ENCODE measurements at places on chromosomes 2 and 18. TPM values are rescaled to one million over a fixed set of nuclear protein-coding genes. Genes with fewer than 3 reads are reported as not detected.

- DNase-seq: no peak
Measured at GRCh38 chr2:176291335-176291734, 22.1 kb downstream of the MTX2 start.

- no peak for DNase-seq
Measured at GRCh38 chr2:51108794-51109193, 76.9 kb upstream of the NRXN1 start.

DNA sequence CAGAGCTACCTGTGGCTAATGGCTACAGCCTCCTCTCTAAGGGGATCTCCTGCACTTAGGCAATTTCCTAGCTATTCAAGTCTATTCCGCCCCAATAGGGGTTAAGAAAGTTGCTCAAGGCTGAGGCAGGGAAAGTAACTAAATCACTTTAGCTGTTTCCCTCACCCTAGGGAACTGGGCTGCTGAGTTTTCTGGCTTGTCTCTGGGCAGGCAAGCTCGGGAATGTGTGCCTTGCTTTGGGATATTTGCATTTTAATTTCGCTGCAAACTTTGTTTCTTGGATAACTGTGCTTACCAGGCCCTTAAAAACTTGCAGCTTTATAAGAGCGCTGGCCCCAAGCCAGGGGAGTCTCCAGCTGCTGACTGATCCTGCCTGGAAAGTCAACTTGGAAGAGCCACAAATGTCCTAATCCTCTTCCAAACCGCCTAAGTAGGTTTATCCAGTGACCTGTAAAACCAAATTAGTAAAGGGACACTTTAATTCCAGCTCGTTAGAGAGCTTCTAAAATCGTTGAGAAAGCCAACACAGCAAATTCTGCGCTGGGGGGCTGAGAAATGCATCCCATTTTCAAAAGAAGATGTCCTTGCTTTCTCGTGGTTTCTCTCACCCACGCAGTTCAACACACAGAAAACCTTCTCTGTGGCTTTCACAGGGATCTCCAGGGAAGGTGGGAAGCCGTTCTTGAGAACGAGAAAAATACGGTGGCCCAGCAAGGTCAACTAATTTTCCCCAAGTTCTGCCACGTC, 59.5 kb upstream of the SP3 start:
- no peak for DNase-seq

DNA sequence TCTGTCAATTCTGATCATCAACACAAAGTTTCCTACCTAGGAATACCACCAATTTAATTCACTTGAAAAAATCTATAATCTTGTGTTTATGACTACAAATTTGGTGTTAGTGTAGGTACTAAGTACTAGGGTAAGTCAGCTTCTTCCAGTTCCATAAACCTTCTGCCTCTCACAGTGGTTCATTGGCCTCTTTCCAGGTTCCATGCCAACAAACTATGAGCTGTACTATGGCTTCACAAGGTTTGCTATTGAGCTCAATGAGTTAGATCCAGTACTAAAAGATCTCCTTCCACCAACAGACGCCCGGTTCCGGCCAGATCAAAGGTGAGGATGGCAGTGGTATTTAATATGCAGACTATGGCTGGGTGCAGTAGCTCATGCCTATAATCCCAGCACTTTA, 58.8 kb downstream of the PRKRA start:
- no peak for DNase-seq

DNA sequence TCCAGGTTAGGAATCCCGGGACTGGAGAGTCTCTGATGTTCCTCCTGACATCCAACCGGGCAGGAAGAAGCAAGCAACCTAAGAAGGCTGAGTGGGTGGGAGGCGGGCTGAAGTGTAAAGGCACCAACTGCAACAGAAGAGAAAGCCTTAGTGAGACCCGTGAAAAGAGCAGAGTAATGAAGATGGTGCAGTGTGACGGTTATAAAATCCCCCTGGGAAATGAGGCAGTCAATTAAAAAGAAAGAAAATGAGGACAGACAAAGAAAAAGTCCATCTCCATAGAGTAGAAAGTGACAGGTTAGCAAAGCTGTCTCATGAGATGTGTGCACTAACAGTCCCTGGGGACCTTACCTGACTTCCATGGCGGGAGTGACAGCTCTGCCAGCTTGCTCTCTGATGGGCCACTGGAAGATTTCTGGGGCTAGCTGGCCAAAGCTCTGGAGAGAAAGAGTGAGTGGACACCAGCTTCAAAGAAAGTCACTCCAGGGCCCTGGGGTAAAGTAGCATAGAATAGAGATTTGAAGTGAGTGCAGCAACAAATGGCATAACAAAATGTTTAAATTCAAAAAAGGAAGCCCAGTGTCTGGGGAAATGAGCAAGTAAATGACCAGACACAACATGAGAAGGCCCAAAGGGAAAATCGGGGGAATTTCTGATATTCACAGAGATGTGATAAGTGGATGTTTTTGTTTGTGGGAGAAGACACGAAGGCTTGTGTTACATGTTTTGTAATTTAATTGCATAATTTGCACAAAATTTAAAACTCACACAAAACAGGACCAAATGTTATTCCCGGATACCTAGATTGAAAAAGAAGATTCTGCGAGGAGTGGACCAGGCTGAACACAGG, 44.1 kb upstream of the IGFBP2 start:
- no peak for DNase-seq

GRCh38 chr2:145593280-145593679, 1073.4 kb upstream of the ZEB2 start:
- DNase-seq: no peak

Gene ALPG
- not detected for total RNA-seq

Gene GAL3ST2
- not detected for total RNA-seq

GRCh38 chr2:215466097-215466909, 30.4 kb upstream of the FN1 start:
- DNase-seq: no peak

GRCh38 chr2:61658841-61659780, 121.0 kb upstream of the XPO1 start:
- peak; percentile 55 for DNase-seq

GRCh38 chr2:150389447-150389846, 98.0 kb downstream of the RND3 start:
- no peak for DNase-seq

Gene ERBB4
- 0.04 TPM for total RNA-seq

Gene SCYGR4
- total RNA-seq: not detected

Gene CROCC2
- total RNA-seq: not detected

DNA sequence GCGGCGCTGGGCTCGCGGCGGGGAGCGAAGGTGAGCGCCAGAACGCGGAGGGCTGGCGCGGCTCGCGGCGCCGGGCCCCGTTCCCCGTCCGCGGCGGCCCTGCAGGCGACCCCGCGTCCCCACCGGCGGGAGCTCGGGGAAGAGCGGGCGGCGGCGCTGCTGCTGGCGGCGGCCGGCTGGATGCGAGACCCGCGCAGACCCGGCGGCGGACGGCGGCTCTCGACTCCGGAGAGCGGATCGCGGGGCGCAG, 213 bp downstream of the DOK6 start:
- DNase-seq: no peak

- no peak for DNase-seq
Measured at GRCh38 chr2:3594493-3595281, at the start of gene COLEC11. Gene COLEC11 (plus strand): TSS chr2:3595112. CDS start chr2:3604341, 9,229 bp downstream.

Gene GPC1
- 25.7 TPM for total RNA-seq

DNA sequence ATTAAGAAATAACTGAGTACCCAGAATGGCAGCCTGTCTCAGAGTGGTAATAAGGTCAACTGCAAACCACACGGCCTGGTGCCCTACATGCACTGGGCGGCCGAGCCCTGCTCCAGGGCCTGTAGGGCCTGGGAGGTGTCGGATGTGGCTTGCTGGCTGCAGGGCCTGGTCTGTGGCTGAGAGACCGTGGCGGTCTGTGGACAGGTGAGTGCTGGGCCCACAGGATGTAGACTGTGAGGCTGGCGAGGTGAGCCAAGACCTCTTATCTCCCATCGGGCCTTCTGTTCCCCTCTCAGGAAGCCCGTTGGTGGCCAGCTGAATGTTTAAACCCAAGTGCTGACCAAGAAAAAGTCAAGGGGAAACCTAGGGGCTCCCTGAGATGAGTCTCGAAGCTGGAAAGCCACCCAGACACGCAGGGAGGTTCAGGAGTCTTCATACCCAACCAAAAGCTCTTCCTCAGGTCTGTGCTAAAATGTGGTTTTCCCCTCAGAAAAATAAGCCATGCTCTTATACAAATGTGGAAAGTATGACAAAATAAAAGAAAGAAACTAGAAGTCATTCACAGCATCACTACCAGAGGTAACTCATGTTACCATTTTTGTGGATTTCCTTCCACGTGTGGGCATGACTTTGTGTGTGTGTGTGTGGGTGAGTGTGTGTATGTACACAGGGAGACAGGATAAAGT, 47.7 kb upstream of the CTDP1 start:
- DNase-seq: no peak

Gene CXXC1
- 25.3 TPM for total RNA-seq

Gene FAP
- total RNA-seq: 3.3 TPM

DNA sequence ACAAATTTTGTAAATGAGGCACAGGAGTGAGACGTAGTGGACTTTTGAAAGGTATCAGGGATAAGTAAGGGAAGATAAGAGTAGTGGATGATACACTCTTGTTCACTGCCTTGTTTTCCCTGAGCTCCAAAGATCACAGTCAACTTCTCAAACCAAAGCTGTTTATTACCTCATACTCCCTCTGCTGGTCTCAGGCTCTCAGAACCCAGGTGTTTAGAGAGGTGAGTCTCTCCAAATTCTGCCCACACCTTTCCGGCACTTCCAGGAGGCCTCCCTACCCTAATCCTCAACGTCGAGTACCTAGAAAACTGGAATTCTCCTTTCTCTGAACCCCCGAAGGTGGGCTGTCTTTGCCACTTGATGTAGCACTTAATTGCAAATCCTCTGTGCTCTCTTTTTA, 621.1 kb downstream of the BCL11A start:
- no peak for DNase-seq

Gene TDRD15
- 0.15 TPM for total RNA-seq

GRCh38 chr18:40133253-40133652, 1821.8 kb upstream of the PIK3C3 start:
- DNase-seq: no peak

DNA sequence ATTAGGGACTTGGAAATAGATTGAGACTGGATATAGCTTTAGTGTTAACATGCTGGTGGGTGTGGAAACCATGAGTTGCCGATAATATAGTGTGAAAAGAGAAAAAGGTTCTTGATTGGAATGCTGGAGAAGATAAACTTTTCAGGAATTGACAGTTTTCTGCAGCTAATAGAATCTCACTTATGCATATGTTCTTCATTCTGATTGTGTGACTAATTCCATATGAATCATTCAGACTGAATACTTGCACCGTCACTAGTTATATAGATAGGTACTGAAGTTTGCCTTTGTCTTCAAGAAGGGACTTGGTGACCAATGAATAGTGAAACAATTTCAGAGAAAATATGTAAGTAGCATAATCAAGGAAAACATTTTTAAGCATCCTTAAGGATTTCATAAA, 225.7 kb upstream of the FOSL2 start:
- DNase-seq: no peak

DNA sequence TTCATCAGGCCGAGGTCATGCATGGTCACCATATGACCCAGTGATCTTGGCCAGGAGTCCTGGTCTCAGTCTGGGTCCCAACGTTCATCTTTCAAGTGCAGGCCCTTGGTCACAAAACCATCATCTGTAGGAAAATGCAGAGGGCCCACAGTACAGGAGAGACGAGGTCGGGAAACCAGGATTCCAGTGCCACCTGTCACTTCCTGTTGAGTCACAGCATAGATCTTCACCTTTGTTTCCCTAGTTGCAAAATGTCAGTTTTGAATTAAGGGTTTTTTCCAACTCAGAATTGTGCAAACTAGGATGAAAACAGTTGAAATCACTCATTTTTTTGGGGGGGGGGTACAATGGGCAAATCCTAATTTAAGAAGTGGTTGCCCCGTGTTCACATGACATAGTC, 162.2 kb downstream of the INSIG2 start:
- DNase-seq: no peak

- DNase-seq: no peak
Measured at GRCh38 chr2:40474306-40474705, 22.4 kb upstream of the SLC8A1 start.

- no peak for DNase-seq
Measured at GRCh38 chr2:113376253-113376912, 61.1 kb upstream of the ZNG1B start.

Gene ACADL
- total RNA-seq: not detected

All from H4 (cell line).